ENCODE measurements at places on chromosomes 3 and 15.

- DNase-seq = no peak
These were observed 23.6 kb downstream of the UBE2E1 start for GRCh38 chr3:23829242-23829934.

GRCh38 chr3:126923423-126923822, 59.5 kb upstream of the PLXNA1 start:
- no peak for DNase-seq

- DNase-seq = no peak
These were observed 839.9 kb downstream of the AGBL1 start for GRCh38 chr15:86919581-86919980.

DNA sequence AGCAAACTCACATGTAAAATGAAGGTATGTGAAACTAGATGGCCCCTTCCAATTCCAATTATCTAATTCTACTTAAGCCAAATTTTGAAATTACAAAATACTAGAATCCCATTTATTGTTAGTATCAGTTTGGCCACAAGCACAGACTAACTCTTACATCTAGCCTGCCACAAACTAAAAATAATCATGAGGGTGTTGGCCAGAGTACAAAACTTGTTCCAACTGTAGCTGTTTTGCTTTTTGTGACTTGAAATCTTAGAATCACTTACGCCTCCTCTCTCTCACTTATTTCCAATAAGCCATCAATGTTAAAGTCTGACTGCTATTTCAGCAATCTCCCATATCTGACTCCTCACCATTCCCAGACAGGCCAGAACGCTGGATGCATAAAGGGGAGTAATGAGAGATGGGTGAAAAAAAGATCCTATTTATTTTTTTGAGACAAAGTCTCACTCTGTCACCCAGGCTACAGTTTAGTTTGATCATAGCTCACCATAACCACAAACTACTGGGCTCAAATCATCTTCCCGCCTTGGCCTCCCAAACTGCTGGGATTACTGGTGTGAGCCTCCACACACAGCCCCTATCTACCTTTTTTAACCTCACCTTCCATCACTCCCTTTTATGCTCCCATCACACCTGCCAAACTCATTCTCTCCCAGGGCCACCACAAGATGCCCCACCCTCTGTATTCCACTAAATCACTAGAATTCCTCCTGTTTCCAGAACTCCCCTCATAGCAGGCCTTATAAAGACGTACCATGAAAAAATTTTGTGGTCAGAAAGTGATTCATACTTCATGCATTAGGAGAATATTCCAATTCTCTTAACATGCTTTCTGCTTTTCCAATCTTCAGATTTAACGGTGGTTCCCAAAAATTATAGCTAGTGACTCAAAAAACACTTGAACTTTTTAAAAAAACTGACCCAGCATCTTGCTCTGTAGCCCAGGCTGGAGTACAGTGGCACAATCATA, 36.5 kb downstream of the ATOSA start:
- DNase-seq = no peak

DNA sequence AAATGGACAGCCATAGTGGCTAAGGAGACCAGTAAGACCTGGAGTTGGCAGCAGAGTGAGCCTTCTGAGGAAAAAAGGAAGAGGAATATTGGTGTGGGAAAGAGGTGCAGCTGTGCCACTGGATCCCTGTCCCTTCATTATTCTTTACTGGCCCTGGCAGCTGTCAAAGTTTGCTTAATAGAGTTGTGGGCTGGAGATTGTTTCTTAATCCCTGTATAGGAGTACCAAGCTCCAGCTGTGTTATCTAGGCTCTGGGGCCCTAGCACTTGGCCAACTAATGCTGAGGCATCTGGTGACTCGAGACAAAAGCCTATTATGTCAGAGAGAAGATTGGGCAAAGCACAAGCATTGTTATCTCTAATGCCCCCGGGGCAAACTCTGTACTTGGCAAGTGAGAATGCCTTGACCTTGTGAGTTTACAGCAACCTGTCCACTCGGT, 61.4 kb downstream of the ZNF609 start:
- DNase-seq = no peak

DNA sequence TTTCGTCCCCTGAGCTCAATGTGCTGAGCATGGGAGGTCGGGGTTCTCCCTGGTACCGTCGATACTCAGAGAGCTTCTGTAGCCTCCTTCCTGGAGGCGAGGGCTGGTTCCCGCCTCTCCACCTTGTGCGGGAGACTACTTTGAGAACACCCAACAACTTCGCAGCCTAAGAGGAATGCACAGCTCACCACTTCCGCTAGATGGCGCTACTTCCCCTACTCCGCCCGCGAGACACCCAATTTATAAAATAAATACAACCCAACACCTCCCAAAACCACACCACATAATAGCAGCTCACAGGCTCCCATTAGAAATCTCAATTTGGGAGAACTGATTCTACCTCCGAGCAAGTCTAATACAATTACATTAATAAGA, 1.2 kb downstream of the RGMA start:
- peak; percentile 48 for DNase-seq

DNA sequence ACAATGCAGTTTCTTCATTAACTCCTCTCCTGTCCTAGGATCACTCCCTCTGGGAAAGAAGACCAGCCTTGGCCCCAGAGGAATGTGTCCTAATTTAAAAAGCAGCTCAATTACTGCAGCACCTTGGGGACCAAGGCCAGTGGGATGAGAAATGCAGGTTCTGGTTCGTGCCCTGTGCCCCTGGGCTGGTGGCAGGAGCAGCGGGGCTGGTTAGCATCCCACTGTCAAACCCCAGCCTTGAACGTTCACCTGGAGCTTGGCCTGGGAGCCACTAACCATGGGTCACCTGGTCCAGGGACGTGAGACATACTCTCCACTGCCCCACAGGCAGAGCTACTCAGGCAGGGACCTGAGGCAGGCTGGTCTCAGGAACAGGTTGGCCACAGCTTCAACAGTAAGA, 8.4 kb upstream of the RTP3 start:
- no peak for DNase-seq

- DNase-seq = no peak
These were observed 497.0 kb upstream of the CCDC54 start for GRCh38 chr3:106880206-106880605.

- no peak for DNase-seq
These were observed 55.9 kb downstream of the C3orf20 start for GRCh38 chr3:14730703-14731382.

- no peak for DNase-seq
These were observed 8.3 kb downstream of the ACKR4 start for GRCh38 chr3:132605374-132605792.

DNA sequence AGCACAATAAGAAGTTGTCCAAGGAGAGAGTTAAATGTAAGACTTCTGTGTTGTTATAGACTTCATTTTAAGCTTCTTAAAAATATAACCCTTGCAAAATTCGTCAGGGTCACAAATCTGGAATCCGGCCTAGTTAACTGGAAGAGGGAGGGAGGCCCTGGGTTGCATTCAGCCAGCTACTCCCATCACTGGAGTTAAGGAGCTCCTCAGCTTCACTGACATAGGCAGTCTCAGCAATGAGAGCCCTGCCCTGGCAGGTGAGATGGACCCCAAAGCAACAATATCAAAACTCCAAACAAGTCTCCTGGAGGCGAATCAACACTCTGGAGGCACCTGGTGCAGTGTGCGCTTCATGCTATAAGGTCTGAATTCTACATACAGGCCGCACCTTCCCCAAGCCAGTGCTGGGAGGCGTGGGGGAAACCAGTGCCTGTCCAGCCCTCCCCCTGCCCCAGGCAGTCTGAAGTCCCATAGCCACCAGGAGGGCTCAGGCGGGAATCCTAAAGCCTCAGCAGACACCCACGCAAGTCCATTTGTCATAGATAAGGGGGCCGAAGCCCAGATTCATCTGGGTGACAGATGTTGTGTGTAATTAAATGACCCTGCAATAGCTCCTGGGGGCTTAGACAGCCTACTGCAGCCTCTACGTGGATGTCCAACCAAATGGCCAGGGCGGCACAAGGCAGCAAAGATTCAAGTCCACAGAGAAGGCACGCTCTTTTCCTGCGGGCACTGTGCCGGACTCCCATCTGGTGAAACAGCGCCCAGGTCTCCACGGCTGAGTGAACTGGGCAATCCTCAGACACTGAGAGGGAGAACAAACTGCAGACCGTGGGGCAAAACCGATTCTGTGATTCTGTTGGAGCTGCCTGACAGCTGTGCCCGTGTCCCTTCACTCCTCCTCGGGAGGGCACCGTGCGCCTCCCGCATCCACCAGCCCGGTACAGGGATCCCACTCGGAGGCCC, 64.9 kb downstream of the ATP10A start:
- no peak for DNase-seq

GRCh38 chr3:56125358-56126005, 342.8 kb downstream of the ERC2 start:
- no peak for DNase-seq

All from stimulated activated CD8-positive, alpha-beta memory T cell treated with anti-CD3 and anti-CD28 coated beads, Interleukin-7, amount 100 ng/mL, for 1 hour (primary cell).